Naive thymus-derived CD4-positive, alpha-beta T cell (primary cell): ENCODE measurements at places on chromosomes 5 and 9. TPM values are rescaled to one million over a fixed set of nuclear protein-coding genes. Genes with fewer than 3 reads are reported as not detected.

GARIN3 gene
- polyA plus RNA-seq, result 0.07 TPM

OBP2A gene
- not detected for polyA plus RNA-seq

DNA sequence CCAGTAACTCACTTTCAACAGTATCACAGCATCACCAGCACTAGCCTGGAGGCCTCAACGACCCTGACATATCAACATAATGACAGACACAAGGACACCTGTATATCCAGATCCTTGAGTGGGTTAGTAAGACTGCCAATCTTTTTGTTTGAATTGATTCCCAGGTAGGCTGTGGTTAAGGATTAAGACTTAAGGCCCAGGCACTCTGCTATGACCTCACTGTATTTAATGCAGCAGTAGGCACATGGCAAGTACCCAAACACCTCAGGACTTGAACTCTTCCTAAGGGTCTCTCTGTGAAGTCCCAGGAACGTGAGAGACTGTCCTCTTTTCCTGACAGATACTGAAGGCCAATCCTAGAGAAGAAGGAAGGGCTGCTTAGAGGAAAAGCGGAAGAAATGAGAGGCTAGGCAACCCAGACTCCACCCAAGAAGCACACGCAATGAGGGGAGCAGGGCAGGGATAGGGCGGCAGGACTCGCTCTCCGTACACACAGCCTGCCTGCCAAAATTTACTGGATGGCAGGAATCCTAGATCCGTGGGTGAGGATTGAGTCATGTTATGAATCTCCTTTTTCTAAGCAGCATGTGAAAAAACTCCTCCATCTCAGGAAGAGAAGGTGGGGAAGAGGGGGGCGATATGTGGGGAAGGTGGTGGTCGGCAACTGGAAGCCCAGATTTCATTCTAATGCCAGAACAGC is 93.4 kb downstream of the SIL1 start:
- H3K27me3 ChIP-seq, result no peaks in the 10 kb centered on the region
- no peak overlapping the region for H3K4me3 ChIP-seq
- no peaks in the 10 kb centered on the region for H3K4me1 ChIP-seq
- no peak for DNase-seq
- no peak overlapping the region for H3K27ac ChIP-seq

DNA sequence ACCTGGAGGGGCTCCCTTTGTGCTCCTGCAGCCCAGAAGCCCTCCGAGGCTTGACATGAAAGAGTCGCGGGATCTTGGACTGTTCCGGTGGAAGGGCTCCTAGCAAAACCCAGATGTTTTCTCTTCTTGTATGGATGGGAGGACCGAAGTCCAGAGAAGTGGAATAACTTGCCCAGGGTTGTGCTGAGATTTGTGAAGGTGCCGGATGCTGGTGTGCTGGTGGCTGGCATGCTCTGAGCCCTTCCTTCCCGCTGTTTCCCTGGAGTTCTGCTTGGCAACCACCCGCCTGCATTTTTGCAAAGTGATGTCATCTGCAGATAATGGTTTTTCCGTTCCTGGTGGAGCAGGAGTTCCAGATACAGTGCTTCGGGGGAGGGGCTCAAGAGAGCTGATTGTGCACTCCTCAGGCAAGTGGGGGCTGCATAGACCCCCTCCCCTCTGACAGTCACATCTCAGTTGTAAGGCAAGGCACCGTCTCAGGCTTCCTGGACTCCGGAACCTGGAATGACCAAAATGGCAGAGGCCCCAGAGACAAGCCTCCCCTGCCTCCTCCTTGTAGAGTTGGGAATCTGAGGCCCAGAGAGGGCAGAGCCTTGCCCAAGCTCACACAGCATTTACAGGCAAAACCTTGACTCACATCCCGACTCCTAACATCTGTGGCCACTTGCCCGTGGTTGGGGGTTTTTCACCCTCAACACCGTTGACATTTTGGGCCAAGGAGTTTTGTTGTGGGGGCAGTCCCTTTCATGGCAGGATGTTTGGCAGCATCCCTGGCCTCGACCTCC is 157.0 kb downstream of the RGS3 start:
- no peaks in the 10 kb centered on the region for H3K36me3 ChIP-seq
- no peak overlapping the region for H3K4me3 ChIP-seq
- no peak overlapping the region for H3K27ac ChIP-seq
- no peak for DNase-seq
- H3K4me1 ChIP-seq, result no peaks in the 10 kb centered on the region
- H3K27me3 ChIP-seq, result no peaks in the 10 kb centered on the region

GRCh38 chr5:169753795-169754194 is 116.7 kb downstream of the DOCK2 start:
- H3K4me1 ChIP-seq, result no peaks in the 10 kb centered on the region
- H3K4me3 ChIP-seq, result no peak overlapping the region
- no peak overlapping the region for H3K27ac ChIP-seq
- DNase-seq, result no peak

- no peak for DNase-seq
- H3K36me3 ChIP-seq, result peaks cover 39% of the 10 kb centered on the region
- H3K4me1 ChIP-seq, result no peaks in the 10 kb centered on the region
- no peaks in the 10 kb centered on the region for H3K27me3 ChIP-seq
- H3K4me3 ChIP-seq, result no peak overlapping the region
- no peak overlapping the region for H3K27ac ChIP-seq
These were observed 14.3 kb downstream of the ATPSCKMT start for GRCh38 chr5:10235350-10235749.

- H3K4me1 ChIP-seq, result no peaks in the 10 kb centered on the region
- DNase-seq, result no peak
- no peak overlapping the region for H3K27ac ChIP-seq
- H3K36me3 ChIP-seq, result no peaks in the 10 kb centered on the region
These were observed 18.3 kb upstream of the FUBP3 start for GRCh38 chr9:130561056-130561455.

SPEF2 gene
- polyA plus RNA-seq, result 5.5 TPM

DNA sequence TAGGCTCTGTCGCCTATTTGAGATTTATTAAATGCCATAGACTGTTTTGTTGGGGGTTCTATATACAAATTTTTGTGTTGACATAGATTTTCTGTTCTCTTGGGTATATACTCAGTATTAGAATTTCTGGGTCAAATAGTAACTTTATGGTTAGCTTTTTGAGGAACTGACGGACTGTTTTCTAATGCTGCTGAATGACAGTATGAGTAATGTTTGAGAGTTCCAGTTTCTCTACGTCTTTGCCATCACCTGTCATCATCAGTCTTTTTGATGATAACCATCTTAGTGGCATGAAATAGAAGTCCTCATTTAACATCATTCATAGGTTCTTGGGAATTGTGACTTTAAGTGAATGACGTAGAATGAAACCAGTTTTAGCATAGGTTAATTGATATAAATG is 60.1 kb downstream of the CCDC171 start:
- H3K27me3 ChIP-seq, result no peaks in the 10 kb centered on the region
- no peak for DNase-seq
- H3K4me1 ChIP-seq, result no peaks in the 10 kb centered on the region
- no peaks in the 10 kb centered on the region for H3K36me3 ChIP-seq
- H3K4me3 ChIP-seq, result no peak overlapping the region
- no peak overlapping the region for H3K27ac ChIP-seq

DNA sequence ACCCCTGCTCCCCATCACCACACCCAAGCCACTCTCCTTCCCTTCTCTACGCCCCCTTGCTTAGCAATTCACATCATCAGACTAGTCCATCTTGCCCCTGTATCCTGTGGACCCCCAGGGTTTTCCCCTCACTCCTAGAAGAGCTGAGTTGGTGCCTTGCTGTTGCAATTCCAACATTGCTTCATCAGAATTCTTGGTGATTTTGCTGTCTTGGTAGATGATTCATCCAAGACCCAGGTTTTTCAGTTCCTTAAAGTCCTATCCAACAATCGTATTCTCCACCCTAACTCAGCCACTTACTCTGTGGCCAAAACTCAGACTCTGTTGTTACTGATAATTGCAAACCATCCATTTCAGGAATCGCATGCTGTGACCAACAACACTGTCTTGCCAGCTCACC is 21.4 kb upstream of the CCNJL start:
- no peak overlapping the region for H3K4me3 ChIP-seq
- no peaks in the 10 kb centered on the region for H3K27me3 ChIP-seq
- no peak overlapping the region for H3K27ac ChIP-seq
- no peak for DNase-seq

DNA sequence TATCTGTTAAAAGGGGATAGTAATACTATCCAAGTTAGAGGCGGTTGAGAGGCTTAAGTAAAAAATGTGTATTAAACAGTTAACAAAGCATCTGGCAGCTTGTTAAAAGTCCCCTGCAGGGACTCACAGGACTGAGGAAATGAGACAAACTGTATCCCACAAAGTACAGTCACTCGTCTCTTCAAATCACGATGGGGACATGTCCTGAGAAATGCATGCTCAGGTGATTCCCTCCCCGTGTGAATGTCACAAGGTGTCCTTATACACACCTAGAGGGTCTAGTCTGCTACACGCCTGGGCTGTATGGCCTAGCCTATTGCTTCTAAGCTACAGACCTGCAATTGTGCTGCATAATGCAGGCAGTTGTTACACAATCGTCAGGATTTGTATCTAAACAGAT is 237.0 kb downstream of the IRX2 start:
- no peaks in the 10 kb centered on the region for H3K36me3 ChIP-seq
- no peaks in the 10 kb centered on the region for H3K4me1 ChIP-seq
- H3K27ac ChIP-seq, result no peak overlapping the region
- no peak overlapping the region for H3K4me3 ChIP-seq

DNA sequence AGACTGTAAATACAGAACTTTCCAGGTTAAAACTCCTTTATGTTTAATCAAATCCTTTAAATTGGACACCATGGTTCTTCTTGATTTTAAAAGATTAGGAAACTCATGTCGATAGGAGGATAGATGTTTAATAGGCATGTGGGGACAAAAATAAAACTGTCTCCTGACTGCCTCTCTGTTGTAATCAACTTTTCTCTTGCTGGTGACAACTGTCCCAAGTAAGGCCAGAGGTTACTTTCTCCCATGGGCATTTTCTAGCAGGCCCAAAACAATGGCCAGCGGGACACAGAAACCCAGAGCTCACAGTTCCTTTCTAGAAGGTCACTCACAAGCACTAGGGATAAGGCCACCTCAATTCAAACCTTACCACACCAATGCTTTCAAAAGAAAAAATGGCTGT is 14.5 kb downstream of the SLC36A2 start:
- no peaks in the 10 kb centered on the region for H3K27me3 ChIP-seq
- no peak for DNase-seq
- no peaks in the 10 kb centered on the region for H3K4me1 ChIP-seq
- no peak overlapping the region for H3K27ac ChIP-seq
- H3K36me3 ChIP-seq, result no peaks in the 10 kb centered on the region
- no peak overlapping the region for H3K4me3 ChIP-seq

DNA sequence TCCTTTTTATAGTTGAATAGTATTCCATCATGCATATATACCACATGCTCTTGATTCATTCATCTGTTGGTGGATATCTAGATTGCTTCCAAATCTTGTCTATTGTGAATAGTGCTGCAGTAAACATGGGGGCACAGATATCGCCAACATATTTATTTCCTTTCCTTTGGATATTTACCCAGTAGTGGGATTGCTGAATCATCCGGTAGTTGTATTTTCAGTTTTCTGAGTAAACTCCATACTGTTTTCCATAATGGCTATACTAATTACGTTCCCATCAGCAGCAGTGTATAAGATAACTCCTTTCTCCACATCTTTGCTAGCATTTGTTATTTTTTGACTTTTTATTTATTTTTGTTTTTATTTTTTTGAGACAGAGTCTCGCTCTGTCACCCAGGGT is 3.3 kb downstream of the SNX2 start:
- H3K4me1 ChIP-seq, result peaks cover 23% of the 10 kb centered on the region
- no peak overlapping the region for H3K4me3 ChIP-seq
- no peak overlapping the region for H3K27ac ChIP-seq
- DNase-seq, result no peak
- no peaks in the 10 kb centered on the region for H3K36me3 ChIP-seq

DNA sequence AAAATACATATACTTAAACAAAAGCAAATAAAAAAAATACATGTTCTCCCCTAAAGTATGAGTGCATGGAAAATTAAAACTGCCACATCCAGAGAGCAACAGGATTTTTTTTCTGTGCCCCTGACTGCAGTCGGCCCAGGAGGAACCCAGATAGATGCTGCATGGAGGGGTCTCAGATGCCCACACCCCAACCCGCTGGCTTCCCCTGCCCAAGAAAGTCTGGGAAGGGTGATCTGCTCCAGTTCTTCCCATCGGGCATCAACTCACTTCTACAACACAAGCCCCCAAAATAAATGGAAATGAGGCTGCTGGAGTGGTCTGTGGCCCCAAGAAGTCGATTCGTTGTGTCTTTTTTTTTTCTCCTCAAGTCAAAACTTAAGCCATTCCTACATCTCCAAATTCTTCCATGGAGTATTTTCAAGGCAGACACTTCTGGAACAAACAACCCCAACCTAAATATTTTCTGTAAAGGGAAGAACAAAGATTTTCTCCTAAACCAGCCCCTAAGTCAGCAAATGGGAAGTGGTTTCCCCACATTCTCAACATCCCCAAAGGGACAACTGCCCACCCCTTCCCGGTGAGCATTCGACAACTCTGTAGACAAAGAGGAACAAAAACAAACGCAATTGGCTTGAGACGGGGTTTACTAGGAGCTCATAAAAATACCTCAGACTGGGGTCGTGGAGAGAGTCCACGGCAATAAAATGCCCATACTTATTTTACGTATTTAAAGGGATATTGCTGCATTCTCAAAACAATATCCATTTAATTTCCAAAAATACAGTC is 46.7 kb downstream of the ROR2 start:
- no peak for DNase-seq
- no peak overlapping the region for H3K4me3 ChIP-seq
- no peaks in the 10 kb centered on the region for H3K27me3 ChIP-seq
- no peak overlapping the region for H3K27ac ChIP-seq
- no peaks in the 10 kb centered on the region for H3K36me3 ChIP-seq

- no peaks in the 10 kb centered on the region for H3K36me3 ChIP-seq
- DNase-seq, result no peak
- H3K27ac ChIP-seq, result no peak overlapping the region
These were observed 11.1 kb upstream of the RXRA start for GRCh38 chr9:134314950-134315715.

DNA sequence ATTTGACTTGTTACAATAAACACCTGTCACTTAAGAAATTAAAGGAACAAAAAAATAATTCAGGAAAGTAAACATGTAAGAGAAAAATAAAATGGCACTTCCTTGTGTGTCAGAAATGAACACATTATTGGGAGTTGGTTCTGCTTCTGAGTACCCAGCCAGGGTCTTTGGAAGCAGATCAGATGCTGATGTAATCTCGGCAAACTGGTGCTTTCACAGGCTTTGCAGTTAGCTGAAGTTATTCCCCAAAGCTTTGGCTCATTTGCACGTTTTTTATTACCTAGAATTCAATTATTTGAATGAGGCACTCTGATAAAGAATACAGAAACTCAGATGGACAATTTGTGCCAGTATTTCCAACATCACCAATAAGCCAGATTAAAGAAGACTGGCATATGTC is 10.9 kb downstream of the CDH18 start:
- H3K4me3 ChIP-seq, result no peak overlapping the region
- no peaks in the 10 kb centered on the region for H3K27me3 ChIP-seq
- no peaks in the 10 kb centered on the region for H3K4me1 ChIP-seq
- H3K36me3 ChIP-seq, result no peaks in the 10 kb centered on the region
